ENCODE measurements at places on chromosomes 1 and 21.

GRCh38 chr1:221777431-221778072, 35.7 kb upstream of the DUSP10 start:
- no peak for DNase-seq

- no peak for DNase-seq
These were observed 10.3 kb upstream of the LEFTY1 start for GRCh38 chr1:225899044-225899925.

- DNase-seq, result no peak
These were observed 65.1 kb upstream of the TMEM51 start for GRCh38 chr1:15088281-15088971.

- DNase-seq, result no peak
These were observed 27.2 kb upstream of the SLC26A9 start for GRCh38 chr1:205970486-205970885.

DNA sequence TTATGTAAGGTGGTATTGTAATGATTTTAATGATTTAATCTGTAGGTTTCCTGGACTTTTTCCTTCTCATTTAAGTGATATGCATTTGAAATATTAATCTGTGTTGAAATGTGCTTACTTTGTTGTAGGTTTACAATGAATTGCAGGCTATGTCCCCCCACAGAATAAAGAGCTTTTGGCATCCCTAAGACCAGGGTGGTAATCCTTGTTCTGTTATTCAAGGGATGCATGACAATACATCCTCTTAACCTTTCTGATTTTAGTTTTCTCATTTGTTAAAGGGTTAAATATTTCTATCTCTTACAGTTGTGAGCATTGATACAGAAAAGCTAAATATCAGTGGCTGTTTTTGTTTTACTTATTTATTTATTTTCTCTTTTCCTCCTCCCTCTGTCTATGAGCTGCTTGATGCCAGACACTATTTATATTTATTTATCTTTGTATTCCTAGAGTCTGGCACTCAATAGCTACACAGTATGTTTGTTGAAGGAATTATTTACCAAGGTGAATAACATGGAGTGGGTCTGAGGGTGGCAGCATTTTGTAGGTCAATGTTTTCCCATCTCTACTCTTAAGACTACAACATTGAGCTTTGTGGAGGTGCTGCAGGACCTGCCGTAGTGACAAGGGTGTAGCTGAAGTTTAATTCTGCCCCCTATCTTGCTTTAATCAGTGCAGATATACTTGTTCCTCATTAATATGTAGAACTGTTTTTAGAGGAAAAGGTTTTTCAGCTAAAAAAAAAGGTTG, 19.9 kb upstream of the ADGRL2 start:
- no peak for DNase-seq

All from vagina (tissue), 2 donors.